Keratinocyte (primary cell): ENCODE measurements at places on chromosomes 5 and 9. TPM values are rescaled to one million over a fixed set of nuclear protein-coding genes. Genes with fewer than 3 reads are reported as not detected.

The APBA1 gene
- 0.66 to 0.89 TPM (median 0.89 TPM) in 3 replicates for polyA plus RNA-seq

The C6 gene
- not detected in 3 replicates for polyA plus RNA-seq

The CDO1 gene
- polyA plus RNA-seq, result not detected in 3 replicates

The SAXO1 gene
- not detected in 3 replicates for polyA plus RNA-seq

DNA sequence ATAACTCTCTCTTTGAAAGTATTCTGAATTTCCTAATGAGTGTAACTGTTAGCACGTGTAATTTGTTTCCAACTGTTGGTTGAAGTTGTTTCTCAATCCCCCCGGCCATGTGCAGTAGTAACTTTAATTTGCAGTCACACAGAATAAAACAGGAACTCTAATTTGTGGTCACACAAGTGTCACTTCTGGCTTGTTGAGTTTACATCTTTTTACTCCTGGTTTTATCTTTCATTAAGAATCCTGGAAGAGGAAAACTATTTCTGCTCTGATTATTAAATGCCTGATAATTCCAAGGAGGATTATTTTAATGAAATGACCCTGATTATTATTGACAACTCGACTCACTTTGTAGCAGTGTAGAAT, 1.2 kb downstream of the SCAMP1 start:
- no peak for DNase-seq

DNA sequence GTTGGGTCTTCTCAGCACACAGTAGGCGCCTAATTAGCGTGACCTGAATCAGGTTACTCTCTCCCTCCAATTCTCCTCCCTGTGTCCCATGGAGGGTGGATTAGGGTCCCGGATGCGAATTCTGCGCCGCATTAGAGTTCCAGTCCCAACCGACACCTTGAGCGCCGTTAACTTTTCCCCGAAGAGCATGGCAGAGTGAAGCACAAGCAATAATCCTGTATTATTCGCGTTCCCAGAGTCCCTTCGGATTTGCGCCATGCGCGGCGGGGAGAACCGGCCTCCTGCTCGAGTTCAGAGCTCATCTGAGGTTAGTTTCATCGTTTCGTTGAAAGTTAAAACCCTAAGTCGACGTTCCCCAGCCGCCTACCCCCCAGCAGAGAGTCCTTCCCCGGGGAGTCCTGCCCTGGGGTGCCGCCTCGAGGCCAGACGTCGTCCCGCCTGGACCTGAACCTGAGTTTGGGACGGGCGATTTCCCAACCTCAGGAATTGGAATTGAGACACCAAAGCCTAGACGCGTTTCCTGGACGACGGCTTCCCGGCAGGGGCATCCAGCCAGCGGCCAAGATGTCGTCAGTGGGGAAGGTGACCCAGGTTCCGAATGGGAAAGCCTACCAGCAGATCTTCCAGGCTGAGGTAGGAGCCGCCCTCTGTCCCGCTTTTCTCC, at the start of gene CCDC180:
Gene CCDC180 (plus strand): TSS at position 160 of the 664 bp plus-strand sequence. CDS start 405 bp downstream, at position 565.
- DNase-seq, result no peak

DNA sequence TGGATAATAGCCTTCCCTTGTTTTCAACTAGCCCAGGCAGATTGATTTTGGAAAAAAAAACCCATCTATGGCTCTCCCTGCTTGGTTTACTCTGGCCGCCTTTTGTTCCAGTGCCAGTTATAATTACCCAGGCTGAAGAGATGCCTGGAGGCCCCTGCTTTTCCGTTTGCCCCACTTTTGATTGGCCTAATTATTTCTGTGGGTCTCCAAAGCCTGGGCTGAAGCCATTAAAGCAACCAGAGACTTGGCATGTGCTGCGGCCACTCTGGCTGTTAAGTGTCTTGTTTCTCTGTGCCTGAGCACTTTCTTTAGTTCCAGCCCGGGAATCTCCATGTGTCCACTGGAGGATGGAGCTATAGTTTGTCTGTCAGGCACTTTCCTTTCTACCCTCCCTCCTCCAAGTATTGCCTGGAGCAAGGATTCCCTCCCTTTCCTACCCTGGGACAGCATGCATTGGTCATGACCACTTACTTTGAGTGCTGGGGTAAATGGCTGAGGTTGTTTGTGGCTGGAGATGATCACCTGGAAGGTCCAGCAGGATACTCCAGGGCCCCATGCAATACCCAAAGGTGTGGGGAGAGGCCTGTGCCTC, 105.1 kb upstream of the CTSL start:
- no peak for DNase-seq

DNA sequence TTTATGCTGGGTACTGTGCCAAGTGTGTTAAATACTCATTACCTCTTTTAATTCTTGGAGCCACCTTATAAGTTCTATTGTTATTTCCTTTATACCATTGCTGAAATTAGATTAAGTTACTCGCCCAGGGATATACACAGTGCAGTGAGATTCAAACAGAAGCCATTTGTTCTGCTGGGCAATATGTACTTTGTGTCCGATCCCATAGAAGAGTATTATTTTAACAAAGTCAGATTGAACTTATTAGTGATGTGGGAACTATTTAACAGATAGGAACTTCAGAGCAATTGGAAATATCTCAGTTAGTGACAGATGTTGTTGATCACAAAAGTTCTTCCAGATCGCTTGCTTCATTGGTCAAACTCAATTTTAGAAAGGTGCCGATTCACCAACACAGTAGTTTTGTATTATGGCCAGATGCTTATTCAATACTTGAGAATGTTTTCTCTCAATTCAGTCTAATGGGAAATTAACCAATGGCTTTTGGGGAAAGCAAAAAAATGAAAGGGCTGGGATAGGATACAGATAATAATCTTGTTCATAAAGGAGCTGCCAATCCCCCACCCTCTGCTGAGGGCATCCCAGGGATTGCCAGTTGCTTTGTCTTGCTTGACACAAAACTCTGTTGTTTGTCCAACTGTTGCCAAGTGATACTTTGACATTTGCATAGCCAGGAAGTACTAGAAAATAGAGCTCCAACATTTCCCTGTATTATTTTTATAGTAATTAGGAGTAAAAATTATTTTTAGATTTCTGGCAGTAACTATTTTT, 94.8 kb upstream of the SEMA6A start:
- no peak for DNase-seq

DNA sequence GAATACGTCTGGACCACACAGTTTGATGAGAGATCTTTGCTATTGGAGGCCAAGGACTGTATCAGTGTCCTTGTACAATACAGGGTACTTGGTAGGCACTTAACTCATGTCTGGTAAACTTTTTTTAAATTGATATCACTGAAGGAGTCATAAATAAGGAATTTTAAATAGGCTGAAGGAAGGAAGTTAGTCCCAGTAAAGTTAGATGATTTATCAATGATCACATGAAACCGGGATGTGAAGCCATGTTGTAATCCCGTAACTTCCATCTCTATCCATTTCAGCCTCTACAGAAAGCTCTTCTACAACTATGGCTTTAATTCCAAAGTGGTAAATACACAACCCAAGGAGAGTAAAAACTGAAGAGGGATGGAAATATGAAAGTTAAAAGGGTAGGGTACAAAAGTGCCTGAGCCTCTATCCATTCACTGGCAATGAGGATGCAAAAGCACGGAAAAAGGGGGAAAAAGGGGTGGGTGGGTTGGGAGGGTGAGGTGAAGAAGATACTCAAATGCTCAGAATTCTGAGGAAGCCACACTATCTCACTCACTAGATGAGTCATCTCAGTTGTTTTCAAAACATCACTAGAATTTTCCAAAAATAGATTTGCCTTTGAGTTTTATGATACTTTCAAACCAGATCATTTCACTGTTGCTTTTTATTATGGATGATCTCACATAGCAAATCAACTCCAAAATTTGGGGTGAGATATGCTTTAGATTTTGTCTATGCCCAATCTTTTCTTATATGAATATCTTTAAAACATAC, 1053.5 kb downstream of the NR2F1-AS1 start:
- DNase-seq, result no peak

- DNase-seq, result no peak
These were observed 49.2 kb downstream of the NACC2 start for GRCh38 chr9:136045595-136046553.
